ENCODE measurements at places on chromosomes 2 and 18.

DNA sequence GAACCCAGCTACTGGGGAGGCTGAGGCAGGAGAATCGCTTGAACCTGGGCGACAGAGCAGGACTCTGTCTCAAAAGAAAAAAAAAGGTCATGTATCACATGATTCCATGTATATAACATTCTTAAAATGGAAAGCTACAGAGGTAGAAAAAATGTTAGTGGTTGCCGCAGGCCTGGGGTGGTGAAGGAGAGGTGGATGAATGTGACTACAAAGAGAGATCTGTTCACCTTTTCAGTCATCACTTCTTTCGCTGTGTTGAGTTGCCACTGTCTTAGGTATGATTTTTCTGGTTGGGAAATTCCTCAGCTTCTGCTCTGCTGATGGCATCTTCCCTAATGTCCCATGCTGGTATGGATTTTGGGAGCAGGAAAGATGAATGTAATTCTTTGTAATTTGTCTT, 5.3 kb upstream of the SNRNP27 start:
- DNase-seq = no peak

DNA sequence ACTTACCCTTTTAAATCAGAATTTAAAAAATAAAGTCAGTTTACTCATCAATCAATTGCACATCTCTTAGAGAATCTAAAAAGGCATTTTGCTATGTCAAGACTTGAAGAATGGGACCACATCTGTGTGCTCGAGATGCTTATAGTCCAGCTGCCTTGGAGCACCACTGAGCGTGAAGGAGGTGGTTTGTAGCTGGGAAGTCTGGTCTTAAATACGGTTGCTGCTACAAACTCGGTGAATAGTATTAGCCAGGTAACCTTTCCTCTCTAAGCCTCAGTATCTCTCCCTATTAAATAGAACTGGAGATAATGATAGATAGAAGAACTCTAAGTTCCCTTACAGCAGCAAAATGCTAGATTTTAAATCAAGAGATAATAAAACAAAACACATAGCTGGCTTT, 289.7 kb downstream of the TRIB2 start:
- no peak for DNase-seq

GRCh38 chr2:66275984-66276383, 158.9 kb upstream of the MEIS1 start:
- DNase-seq = no peak

- no peak for DNase-seq
These were observed 323.2 kb upstream of the TFPI start for GRCh38 chr2:187877391-187877790.

GRCh38 chr2:110727923-110728322, 4.5 kb upstream of the ACOXL start:
- no peak for DNase-seq

DNA sequence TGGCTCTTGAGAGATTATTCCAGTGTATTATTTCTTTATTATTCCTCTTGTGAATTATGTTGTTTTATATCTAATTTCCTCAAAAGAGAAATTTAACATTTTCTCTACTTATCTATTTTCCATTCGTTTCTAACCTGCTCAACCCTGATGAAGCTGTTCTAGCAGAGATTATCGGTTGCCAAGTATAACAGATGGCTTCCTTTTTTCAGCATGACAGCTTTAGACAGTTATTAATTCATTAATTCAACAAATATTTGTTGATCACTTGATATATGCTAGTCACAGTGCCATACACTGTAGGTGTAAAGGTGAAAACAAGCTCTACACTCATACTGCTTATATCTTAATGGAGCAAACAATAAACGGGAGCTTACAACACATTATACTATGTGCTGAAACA, 137.9 kb upstream of the UBE2E3 start:
- DNase-seq = no peak

DNA sequence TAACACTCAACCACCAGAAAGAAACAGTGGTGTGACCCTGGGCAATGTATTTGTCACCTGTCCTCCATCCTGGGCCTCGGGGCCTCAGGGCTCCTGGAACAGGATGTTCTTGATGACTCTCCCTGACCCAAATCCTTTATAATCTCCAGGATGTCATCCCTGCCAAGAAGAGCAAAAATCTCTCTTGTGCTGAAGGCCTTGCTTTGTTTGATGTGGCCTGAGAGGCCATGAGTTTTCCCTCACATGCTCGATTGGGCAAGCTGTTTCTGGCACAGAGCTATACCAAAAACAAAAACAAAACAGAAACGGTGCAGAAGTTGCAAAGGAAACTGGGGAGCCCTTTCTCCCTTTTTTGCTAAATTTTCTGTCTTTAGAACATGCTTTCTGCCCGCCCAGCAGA, 35.7 kb upstream of the ST3GAL5 start:
- DNase-seq = no peak

GRCh38 chr2:11560806-11561205, 27.0 kb downstream of the GREB1 start:
- peak; percentile 17 for DNase-seq

GRCh38 chr18:28372186-28372585, 195.3 kb upstream of the CDH2 start:
- DNase-seq = no peak

- DNase-seq = peak; percentile 71
These were observed 329.6 kb upstream of the MAP2 start for GRCh38 chr2:209094221-209094620.

GRCh38 chr2:105584435-105585010, 160.2 kb upstream of the NCK2 start:
- DNase-seq = no peak

All from endodermal cell (in vitro differentiated cells).